Epithelial cell of esophagus (primary cell): ENCODE measurements at places on chromosomes 4 and X.

DNA sequence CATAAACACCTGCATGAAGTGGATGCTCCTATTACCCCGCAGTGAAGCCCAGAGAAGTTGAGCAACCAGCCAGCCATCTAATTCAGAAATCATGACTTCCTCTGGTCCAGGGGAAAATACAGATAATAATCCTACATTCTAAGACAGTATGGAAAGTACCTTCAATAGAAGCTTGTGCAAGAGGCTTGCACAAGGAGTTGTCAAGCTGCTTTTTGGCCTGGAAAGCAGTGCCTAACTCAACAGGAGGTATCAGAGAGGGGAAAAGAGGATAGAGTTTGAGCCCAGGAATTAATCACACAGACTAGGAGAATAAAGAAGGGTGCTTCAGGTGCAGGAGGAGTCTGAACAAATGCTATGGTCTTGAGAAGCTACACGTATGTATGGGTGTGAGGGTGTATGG is 26.7 kb downstream of the TMEM192 start:
- peak; percentile 39 for DNase-seq

DNA sequence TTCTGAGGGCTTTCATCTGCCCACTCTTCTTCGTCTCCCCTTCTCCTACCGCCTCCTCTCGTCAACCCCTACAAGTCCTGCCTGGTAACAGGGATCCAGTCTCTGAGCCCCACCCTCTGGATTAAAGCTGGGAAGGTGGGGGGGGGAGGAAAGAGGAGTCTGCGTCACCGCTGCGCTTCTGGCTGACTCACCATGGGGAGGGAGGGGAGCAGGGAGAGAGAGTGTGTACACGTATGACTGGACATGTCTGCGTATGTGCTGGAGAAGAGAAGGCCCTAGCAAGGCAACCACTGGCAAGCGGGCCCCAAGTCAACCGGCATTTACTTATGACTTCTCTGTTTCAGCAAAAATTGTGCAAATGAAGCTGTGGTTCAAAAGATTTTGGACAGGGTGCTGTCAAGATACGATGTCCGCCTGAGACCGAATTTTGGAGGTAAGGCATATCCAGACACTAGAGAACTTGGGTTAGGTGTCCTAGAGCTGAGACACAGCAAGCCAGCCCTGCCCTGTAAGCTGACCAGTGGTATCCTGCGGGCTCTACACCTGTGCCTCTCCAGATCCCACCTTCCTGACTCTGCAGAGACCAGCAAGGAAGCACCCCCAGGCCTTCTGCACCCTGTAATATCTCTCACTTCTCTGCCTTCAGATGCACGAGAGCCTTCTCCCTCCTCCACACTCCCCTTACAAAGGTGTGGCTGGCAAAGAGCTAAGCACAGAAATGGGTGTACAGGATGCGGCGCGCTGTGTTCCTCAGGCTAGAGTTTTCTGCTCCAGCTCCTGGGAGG is 2.5 kb downstream of the GABRQ start:
- peak; percentile 42 for DNase-seq

DNA sequence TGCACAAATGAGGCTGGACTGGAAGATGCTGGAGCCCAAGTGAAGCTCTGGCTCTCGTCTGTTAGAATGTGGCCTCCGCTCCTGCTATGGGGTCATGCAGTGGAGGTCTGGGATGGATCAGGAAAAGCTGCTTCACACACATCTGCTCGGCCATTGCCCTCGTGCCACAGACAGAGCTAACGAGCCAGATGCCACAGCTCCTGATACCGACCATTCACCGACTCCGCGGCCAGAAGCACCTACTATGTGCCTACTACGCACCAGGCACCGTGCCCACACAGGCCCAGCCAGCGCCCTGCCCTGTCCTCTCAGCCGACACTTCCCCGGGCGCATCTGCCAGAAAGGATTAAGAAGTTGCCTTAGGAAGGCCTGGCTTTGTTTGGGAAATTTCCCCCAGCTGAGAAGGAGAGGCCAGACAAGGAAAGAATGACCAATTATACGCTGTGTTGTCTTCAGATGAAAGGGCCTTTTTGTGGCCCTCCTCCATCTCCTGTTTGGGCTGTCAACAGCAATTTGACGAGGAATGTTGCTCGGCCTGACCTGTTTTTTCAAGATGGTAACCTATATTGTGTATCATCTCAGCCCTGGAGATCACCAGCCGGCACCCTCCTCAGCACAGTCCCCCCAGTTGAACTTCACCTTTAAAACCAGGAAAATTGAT is 34.3 kb downstream of the HMX1 start:
- DNase-seq: no peak

GRCh38 chrX:134883137-134883700 is 107.6 kb upstream of the SMIM10 start:
- DNase-seq: peak; percentile 41

DNA sequence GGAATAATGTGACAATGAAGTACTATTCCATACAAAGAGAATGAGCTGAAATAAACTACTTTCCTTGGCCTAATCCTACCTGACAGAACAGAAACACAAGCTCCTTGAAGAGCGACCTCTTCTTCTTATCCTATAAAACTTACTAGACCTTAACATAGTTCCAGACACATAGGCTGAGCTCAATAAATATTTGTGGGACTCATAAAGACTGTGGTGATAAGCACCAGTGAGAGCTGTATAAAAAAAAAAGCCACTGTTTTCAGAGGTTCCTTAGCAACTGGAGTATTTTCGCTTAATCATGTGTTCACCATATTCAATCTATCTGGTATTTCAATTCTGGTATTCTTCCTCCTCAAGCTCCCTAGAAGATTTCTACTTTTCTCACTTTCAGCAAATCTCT is 1129.6 kb downstream of the STPG2 start:
- DNase-seq: no peak

- peak; percentile 97 for DNase-seq
Measured at GRCh38 chr4:74886484-74886883, 46.4 kb upstream of the PARM1 start.

- no peak for DNase-seq
Measured at GRCh38 chr4:73860181-73860580, 7.1 kb downstream of the PF4V1 start.

DNA sequence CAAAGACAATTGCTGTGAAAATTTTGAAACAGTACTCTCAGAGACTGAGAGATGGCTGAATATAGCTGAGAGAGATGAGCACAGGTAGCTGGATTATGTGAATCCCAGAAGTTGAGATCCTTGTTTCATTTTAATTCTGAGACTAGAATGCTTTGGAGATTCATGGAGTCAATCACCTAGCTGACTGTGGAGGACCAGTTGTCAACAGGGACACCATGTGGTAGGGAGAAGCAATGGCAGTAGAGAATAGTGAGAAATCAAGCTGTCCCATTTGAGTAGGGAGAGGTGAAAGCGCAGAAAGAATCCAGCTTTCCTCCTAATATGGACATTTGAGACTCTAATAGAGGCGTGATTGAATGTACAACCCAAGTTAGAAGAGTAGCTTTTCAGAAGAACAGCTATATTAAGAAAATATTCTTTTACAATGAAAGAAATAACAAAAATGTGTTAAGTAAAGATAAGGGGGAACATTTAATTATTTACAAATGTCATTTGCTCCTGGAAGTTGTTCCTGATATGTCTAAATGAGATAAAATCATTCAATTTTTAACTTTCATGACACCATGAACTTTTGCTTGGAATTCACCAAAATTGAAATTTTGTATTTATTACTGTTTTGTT is 30.3 kb upstream of the GLRB start:
- peak; percentile 77 for DNase-seq

DNA sequence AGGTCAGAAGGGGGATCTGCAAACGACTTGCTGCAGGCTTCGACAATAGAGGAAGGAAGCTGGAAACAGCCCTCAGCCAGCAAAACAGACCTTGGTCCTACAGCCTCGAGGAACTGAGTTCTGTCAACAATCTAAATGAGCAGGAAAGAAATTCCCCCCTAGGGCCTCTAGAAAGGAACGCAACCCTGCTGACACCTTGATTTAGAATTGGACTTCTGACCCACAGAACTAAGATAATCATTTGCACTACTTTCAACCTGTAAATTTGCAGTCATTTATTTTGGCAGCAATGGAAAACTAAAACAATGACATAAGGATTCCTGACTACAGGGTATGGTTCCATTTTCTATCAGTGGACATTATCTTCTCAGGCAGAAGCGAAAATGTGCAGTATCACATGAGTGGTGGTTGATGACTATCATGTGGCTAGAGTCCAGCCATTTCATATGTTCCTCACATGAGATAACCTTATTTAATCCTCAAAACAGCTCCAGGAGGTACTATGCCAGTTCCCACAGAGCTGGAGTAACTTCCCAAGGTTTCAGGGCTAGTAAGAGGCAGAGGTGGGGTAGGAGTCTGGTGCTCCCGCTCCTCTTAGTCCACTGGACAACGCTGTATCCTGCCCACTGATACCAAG is 61.6 kb downstream of the SAT1 start:
- DNase-seq: no peak

GRCh38 chrX:11756354-11757318 is 1.4 kb upstream of the MSL3 start:
- DNase-seq: peak; percentile 24

GRCh38 chrX:154785716-154786115 is 19.6 kb downstream of the MPP1 start:
- DNase-seq: no peak

GRCh38 chr4:11149612-11150259 is 279.0 kb downstream of the HS3ST1 start:
- peak; percentile 8 for DNase-seq

DNA sequence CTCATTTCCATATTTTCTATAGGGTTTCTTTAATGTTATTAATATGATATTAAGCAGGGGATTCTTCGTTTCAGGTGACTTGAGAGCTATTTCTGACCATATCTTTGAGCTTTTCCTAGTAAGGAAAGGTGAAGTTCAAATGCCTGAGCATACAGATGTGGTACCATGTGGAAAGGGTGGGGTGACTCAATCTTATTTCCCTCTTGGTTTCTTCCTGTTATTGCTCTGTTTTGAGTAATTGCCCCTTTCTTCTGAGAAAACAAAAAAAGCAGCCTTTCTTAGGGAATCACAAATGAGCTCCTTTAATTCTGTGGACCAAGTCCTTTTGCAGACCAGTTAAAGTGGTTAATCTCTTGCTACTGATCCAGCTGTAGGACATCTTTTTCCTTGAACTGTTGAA is 41.0 kb upstream of the AGA start:
- peak; percentile 27 for DNase-seq

DNA sequence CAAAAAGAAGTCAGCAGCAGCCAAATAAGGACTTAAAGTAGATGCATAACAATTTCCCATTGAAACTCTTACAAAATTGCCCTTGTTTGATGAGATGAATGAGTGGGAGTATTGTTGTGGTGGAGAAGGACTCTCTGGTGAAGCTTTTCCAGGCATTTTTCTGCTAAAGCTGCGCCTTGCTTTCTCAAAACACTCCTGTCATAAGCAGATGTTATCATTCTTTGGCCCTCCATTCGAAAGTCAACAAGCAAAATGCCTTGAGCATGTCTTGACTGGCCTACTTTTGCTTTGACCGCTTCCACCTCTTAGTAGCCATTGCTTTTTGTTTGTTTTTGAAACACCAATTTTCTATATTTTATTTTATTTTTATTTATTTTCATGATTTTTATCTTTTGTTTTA is 340.9 kb upstream of the FGF13 start:
- peak; percentile 64 for DNase-seq

- no peak for DNase-seq
Measured at GRCh38 chr4:176645246-176645960, 147.3 kb downstream of the VEGFC start.

GRCh38 chr4:137627739-137628460 is 95.6 kb upstream of the PCDH18 start:
- no peak for DNase-seq

DNA sequence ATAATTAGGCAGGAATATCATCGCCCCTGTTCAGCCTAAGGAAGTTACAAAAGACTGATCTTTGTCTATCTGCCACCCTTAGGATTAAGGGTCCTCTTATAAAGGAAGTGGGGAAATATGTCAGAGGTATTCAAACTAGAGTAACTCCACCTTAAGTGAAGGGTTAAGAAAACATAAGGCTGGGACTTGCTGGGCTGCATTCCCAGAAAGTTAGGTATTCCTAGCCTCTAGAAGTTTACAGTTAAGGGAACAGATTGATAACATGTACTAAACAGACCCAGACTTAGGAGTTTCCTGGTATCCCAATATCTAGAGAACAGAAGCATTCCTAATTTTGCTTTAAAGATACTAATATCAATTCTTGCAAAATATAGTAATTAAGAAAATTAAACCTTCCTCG is 6.0 kb downstream of the CXCL2 start:
- peak; percentile 37 for DNase-seq

- DNase-seq: no peak
Measured at GRCh38 chrX:76922100-76922499, 494.6 kb downstream of the MAGEE1 start.

DNA sequence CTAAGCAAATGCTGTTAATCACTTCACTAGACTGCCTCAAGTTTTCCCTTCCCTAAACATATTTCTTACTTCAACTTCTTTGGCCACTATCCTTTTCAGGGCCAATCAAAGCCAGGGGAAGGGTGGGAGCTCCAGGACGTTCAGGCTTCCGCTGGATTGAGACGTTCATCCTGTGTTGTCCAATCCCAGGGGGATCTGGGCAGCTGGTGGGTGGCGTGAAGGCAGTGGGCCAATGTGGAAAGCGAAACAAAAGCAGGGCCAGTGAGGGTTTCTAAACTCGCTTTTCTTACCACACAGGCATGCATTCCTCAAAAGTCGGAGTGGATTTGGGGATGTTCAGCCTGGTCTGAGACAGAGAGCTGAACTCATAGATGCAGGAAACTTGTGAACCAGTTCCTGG is 7.6 kb downstream of the CXCL13 start:
- DNase-seq: no peak
